ENCODE measurements at places on chromosomes 13 and 19.

DNA sequence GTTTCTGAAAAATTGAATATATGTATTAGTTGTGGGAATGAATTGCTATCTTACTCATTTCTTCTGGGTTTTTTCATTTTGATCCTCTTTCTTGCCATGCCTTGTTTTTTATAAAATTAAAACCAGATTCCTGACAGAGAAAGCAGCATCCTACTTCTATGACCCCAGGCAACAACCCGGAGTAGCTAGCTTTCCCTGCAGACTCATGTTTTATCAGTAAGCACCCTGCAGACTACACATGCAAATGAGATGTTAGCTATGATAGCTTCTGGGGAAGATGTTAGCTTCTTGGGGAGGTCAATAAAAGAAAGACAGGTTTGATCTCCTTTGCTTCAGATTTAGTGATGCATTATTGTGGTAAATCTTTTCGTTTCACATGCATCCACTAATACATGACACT is 1598.6 kb downstream of the SLITRK5 start:
- no peak for DNase-seq

DNA sequence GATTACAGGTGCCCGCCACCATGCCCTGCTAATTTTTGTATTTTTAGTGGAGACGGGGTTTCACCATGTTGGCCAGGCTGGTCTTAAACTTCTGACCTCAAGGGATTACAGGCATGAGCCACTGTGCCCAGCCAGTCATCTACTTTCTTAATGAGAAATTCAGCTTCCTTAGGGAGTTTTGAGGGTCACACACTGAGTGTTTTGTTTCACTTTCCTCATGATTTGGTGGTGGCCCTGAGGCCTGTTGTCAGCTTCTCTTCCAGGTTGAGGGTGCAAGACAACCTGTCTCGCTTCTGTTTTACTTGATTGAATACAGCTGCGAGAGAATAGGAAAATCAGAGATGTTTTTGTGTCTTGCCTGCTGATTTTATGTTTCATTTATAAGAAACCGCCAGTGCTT is 9.9 kb downstream of the FRY start:
- no peak for DNase-seq

GRCh38 chr13:91169321-91170050 is 178.0 kb upstream of the MIR17HG start:
- no peak for DNase-seq

DNA sequence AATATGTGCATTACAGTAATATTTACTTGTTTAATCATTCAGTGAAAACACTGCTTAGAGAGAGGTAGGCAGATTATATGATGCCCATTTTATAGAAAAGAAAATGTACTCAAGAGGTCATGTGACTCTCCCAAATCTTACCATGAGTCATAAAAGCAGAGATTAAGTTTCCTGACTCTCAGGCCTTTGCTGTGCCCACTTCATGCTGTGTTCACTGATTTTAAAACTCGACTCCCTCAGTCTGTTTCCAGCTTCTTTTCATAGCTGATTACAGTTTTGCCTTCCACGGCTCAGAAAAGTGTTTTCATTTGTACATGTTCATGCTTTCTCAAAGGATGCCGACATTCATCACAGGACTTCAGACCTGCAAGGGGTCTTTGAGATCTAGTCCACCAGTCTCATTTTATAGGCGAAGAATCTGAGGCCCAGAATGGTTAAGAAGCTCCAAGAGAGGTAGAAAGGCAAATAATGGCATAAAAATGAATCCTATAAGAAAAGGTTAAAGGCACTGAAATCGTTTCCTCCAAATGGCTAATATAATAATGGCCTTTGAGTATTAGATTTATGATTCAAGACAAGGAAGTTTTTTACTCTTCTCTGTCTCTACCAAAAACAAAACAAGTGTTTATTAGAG is 9.0 kb upstream of the IPO5 start:
- DNase-seq: no peak

DNA sequence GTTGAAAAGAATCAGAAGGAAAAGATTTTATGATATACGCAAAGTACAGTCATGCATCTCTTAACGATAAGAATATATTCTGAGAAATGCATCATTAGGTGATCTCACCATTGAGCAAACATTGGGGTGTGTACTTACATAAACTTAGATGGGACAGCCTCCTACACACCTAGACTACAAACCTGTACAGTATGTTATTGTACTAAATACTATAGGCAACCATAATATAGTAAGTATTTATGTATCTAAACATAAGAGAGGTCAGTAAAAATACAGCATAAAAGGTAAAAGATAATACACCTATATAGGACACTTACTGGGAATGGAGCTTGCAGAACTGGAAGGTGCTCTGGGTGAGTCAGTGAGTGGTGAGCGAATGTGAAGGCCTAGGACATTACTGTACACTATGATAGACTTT is 254.6 kb downstream of the SPRY2 start:
- no peak for DNase-seq

DNA sequence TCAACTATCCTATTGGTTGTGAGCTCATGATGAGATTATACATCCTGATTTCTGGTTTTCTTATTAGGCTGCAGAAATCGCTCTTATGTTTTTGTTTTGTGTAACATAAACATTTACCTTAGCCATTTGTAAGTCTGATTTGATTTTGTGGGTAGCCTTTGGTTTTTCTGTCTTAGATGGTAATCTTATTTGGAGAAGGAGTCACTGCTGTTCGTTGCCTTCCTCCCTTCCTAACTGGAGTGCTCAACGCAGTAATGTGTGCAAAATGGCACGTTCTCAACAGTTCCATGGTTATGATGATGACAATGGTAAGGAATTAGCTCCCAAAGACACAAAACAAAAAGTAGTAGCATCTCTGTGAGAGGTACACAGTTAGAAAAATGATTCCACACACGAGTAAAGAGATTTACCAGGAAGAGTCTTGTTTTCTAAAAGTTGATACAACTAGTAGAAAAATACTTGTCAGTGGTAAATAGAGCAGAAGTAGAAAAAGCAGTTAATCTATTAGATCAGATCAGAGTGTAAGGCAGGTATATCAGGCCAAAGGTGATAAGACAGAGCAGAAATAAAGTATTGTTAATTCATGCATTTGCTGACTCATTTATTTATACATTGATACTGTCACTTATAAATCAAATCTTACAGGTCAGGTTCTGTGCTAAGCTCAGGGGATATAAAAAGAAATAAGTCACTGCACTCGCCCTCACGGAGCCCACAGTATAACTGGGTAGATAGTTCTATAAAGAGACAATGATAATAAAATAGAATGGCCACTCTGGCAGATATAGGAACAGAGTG is 270.0 kb downstream of the NALCN start:
- no peak for DNase-seq

- DNase-seq: no peak
Observed at GRCh38 chr19:31658993-31659896, 310.0 kb upstream of the TSHZ3 start.

DNA sequence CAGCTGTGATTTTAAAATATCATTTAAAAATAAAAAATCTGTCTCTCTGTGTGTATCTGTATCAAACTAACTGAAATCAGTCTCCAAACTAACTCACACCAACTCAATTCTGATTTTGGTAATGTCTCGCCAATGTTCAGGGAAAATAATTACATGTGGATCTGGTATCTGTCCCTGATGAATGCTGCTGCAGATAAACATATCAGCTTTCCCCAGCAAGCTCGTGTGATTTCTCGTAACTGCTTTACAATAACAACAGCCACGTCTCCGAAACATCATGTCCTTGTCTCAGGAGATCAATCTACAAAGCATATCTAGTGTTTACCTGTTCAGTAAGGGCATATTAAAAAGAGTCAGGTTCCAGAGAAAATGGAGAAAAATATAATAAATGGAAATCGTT is 129.0 kb downstream of the IRS2 start:
- DNase-seq: no peak

GRCh38 chr19:5072115-5072514 is 103.2 kb downstream of the KDM4B start:
- no peak for DNase-seq

GRCh38 chr13:80297094-80297493 is 43.8 kb downstream of the SPRY2 start:
- no peak for DNase-seq

Measured in vagina (tissue), 2 donors.